ENCODE measurements at places on chromosomes 1 and 21. TPM values are rescaled to one million over a fixed set of nuclear protein-coding genes. Genes with fewer than 3 reads are reported as not detected.

- no peak for DNase-seq
Measured at GRCh38 chr1:164609089-164609488, 50.1 kb downstream of the PBX1 start.

GRCh38 chr1:89519779-89520358, 4.8 kb upstream of the LRRC8B start:
- DNase-seq = peak; percentile 29

- no peak for DNase-seq
Measured at GRCh38 chr21:38765056-38765455, 40.7 kb upstream of the ETS2 start.

- DNase-seq = no peak
Measured at GRCh38 chr1:64184003-64184440, 19.4 kb upstream of the UBE2U start.

DNA sequence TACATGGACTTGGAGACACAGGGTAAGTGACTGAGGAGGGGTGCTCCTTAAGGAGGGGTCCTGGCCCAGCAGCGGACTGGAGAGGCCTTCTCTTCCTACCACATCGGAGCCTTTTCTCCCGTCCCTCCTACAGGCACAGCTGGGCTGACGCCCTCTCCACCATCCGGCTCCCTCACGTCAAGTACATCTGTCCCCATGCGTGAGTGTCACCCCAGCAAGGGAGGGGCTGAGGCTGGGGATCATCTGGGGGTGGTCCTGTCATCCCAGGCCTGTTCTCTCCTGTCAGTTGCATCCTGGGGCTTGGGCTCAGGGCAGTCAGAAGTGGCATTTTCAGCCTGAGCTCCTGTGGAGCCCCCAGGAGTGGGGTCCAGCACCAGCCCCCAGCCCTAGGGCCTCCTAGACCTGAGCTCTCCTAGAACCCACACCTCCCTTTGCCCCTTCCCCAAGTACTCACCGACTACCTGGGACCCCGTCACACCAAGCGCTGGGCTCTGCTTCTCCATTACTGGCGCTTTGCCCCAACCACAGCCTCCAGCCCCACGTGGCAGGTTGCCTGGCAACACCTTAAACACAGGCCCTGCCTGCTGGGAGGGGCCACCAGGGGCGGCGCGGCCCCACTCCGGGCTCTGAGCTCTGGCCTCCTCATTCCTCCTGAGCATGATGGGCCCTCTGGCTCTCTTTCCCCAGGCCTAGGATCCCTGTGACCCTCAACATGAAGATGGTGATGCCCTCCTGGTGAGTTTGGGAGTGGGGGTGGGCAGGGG, 2.3 kb downstream of the LYPLA2 start:
- peak; percentile 81 for DNase-seq

Gene PTPN14
- total RNA-seq = 4.4 TPM

Gene CNKSR1
- total RNA-seq = 160 TPM

Gene CFHR3
- total RNA-seq = not detected

Gene AXDND1
- total RNA-seq = 0.94 TPM
